ENCODE measurements at places on chromosomes 7 and 10.

DNA sequence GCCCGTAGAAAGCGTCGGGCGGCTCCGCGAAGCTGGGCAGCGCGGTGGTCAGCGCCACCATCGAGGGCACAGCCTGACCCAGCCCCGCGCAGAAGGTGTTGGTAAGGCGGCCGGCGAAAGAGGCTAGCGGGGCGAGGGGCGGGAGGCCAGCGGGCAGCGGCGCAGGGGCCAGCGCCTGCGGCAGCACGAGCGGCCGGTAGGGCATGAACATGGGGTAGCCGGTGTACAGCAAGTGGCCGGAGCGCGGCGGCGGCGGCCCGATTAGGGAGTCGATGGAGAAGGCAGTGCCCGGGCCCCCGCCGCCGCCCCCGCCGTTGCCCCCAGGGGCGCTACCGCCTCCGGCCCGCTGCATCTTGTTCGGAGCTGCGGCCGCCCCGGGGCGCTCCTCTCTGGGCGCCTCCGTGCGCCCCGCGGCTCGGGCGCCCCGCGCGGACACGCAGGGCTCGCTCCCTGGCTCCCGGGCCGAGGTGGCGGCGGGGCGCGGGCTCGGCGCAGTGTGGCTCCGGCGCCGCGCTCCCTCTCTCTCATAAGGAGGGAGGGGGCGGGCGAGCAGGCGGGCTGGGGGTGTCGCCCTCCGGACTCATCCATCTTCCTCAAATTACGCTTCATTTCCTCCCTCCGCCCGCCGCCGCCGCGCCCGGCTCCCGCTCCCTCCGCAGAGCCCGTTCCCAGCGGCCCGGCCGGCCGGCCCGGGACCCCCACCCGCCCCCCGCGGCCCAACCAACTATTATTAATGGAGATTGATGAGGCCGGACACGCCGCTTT lies at the start of gene GBX1:
Gene GBX1 (minus strand): TSS at position 498 of the 765 bp plus-strand sequence. CDS start 146 bp downstream, at position 352.
- no peak within 1 kb of the TSS for H3K27ac ChIP-seq
- peaks cover 3% of the 10 kb centered on the region for H3K4me1 ChIP-seq
- no peaks in the 10 kb centered on the region for H3K36me3 ChIP-seq
- no peak within 1 kb of the TSS for H3K4me3 ChIP-seq

GRCh38 chr10:4181081-4181480 lies 396.1 kb upstream of the KLF6 start:
- no peak overlapping the region for H3K27ac ChIP-seq
- H3K4me1 ChIP-seq = no peaks in the 10 kb centered on the region
- H3K27me3 ChIP-seq = no peaks in the 10 kb centered on the region
- DNase-seq = no peak

- no peak overlapping the region for H3K27ac ChIP-seq
- peaks cover 5% of the 10 kb centered on the region for H3K27me3 ChIP-seq
- DNase-seq = no peak
- H3K4me3 ChIP-seq = no peak overlapping the region
- H3K36me3 ChIP-seq = no peaks in the 10 kb centered on the region
Observed at GRCh38 chr10:19812976-19813375, 3.3 kb upstream of the PLXDC2 start.

DNA sequence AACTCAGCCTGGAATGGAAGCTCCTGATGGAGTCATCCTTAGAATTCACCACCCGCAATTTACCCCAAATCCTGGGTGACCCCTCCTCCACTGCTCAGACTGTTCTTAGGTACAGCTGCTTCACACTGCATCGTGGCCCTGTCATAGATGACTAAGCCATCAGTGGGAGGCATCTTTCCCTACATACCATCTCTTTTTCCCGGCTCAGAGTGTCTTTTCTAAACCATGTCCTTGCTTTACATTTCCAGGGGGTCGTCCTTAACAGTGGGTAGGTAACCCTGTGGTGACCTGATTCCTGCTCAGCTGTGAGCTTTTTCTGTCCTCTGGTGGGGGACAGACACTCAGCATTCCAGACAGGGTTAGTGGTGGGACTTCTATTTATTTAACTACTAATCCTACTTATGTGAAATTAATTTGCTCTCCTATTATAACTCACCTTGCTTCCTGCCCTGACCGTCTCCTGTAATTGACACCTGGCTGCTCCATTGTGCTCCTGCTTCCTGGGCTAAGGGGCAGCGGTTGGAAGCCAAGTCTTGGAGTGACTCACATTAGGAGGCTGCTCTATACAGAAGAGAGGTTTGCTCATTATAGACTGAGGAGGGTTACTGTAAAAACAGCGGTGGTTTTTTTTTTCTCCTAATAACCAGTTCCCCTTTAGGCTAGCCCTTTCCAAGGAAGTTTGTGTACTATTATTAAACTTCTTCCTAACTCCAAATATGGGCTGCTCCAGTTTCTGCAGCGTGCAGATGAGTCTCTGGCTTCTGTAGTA lies 40.6 kb downstream of the PYROXD2 start:
- no peaks in the 10 kb centered on the region for H3K4me1 ChIP-seq
- H3K27ac ChIP-seq = no peak overlapping the region
- no peak overlapping the region for H3K4me3 ChIP-seq

GRCh38 chr7:89283302-89283701 lies 487.8 kb upstream of the TEX47 start:
- DNase-seq = no peak
- H3K27me3 ChIP-seq = no peaks in the 10 kb centered on the region
- H3K4me3 ChIP-seq = no peak overlapping the region
- H3K27ac ChIP-seq = no peak overlapping the region
- H3K36me3 ChIP-seq = no peaks in the 10 kb centered on the region
- no peaks in the 10 kb centered on the region for H3K4me1 ChIP-seq

DNA sequence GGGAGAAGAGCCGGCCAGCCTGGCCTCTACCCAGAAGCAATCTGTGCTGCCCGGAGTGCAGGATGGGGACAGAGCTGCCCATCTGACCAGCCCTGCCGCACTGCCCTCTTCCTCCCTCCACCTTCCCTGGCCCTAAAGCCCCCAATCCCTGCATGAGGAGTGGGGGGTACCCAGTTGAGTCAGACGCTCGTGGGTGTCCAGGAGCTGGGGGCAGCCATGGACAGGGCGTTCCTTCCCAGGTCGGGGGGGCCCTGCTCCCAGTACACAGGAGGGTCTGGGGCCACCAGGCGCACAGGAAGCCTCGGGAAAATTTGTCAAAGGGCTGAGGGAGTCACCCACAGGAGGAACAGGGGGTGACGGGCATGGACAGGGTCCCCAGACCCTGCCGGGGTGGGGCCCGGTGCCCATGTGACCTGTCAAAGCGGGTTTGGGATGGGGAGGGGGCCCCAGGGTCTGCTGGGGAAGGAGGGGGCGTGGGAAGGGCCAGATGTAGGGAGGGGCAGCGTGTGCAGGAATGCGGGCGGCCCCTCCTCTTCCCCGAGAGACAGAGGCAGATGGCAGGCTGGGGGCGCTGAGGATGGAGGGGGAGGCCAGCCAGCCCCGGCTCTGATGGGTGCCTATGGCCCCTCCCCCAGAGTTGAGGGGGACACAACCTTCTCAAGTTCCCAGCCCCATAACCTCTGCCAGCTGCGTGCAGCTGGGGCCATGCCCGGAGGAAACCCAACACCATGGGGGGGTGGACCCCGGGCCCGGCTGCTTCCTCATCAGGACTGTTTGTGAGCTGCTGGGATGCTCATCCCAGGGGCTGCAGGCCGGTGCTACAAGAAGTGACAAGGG lies 21.5 kb upstream of the GRIFIN start:
- H3K4me3 ChIP-seq = no peak overlapping the region
- H3K4me1 ChIP-seq = peaks cover 8% of the 10 kb centered on the region
- no peak overlapping the region for H3K27ac ChIP-seq

- no peak for DNase-seq
- peaks cover 10% of the 10 kb centered on the region for H3K36me3 ChIP-seq
- peaks cover 3% of the 10 kb centered on the region for H3K4me1 ChIP-seq
- H3K27ac ChIP-seq = no peak overlapping the region
- peaks cover 3% of the 10 kb centered on the region for H3K27me3 ChIP-seq
Observed at GRCh38 chr7:155009570-155010157, 6.7 kb upstream of the PAXIP1 start.

- H3K4me3 ChIP-seq = no peak overlapping the region
- H3K27me3 ChIP-seq = no peaks in the 10 kb centered on the region
- H3K27ac ChIP-seq = peak overlapping the region; percentile 75
- no peaks in the 10 kb centered on the region for H3K36me3 ChIP-seq
- no peak for DNase-seq
Observed at GRCh38 chr10:33133557-33133956, 175.5 kb upstream of the ITGB1 start.

GRCh38 chr7:103687951-103688350 lies 241.9 kb upstream of the SLC26A5 start:
- H3K27ac ChIP-seq = no peak overlapping the region
- H3K4me1 ChIP-seq = no peaks in the 10 kb centered on the region
- no peaks in the 10 kb centered on the region for H3K36me3 ChIP-seq
- no peak overlapping the region for H3K4me3 ChIP-seq

DNA sequence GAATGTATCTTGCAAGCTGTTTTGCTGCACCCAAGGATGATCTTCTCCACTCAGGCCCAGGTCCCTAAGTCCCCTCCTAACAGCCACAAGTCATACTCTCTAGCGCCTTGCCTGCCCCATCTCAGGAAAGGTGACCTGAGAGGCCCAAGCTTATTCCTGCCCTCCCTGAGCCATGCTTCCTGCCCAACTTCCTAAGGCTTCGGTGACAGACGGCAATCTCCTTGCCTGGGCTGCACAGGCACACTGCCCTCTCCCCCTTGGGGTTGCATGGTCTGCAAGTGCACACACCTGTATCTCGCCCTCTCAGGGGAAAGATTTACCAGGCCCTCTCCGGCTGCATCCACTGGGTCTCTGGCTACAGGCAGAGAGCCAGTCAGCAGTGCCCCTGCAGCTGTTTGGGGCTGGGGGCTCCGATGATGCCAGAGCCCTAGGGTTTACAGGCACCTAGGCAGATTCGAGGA lies 771 bp upstream of the ADIRF start:
- no peaks in the 10 kb centered on the region for H3K36me3 ChIP-seq
- no peak overlapping the region for H3K27ac ChIP-seq
- H3K4me3 ChIP-seq = no peak overlapping the region
- peaks cover 49% of the 10 kb centered on the region for H3K4me1 ChIP-seq
- DNase-seq = no peak
- peaks cover 30% of the 10 kb centered on the region for H3K27me3 ChIP-seq

DNA sequence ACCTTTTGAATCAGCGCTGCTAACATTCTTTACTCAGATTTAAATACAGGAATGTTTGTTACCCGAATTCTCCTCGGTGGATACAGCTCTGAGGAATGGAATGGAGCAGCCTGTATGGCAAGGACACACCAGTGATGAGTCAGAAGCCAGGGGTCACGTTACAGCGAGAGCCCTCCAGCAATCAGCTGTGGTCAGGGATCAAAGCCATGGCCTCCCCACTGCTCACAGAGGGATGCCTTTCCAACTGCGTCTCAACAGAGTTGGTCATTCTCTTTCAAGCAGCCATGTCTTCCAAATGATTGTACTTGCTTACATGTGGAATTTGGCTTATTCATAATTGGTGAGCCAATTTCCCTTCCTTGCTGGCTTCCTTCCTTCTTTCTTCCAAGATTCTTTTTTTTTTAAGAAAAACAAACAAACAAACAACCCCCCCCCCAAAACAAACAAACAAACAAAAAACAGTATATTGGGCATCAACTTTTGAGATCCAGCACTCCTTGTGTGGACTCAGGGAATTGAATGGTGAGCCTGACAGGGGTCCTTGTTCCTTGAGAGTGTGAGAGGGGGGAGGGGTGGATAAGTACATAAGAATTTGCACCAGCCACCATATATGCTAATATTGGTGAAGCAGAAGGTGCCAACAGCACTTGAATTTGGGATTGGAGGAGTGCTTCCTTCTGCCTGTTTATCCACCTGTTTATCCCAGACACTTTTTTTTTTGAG lies 100.2 kb downstream of the ATXN7L1 start:
- H3K4me3 ChIP-seq = no peak overlapping the region
- H3K27me3 ChIP-seq = no peaks in the 10 kb centered on the region
- no peaks in the 10 kb centered on the region for H3K4me1 ChIP-seq
- DNase-seq = no peak

DNA sequence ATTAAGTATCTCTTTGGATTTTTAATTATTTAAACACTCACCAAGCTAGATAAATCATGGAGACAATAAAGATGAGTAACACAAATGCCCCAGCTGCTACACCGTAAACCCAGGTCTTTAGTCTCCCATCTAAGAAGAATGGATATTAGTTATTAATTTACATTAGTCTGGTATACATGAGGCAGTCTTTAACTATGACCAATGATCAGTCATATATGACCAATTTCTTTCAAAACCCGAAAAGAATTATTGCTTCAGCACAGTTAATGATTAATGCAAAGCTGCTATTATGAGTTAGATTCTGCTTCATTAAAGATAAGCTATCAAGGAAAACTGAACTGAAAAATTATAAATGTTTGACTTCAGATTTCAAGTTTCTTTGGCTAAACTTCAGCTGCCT lies 402.9 kb downstream of the PHF14 start:
- no peaks in the 10 kb centered on the region for H3K36me3 ChIP-seq
- no peaks in the 10 kb centered on the region for H3K27me3 ChIP-seq
- no peak overlapping the region for H3K4me3 ChIP-seq
- no peak overlapping the region for H3K27ac ChIP-seq

DNA sequence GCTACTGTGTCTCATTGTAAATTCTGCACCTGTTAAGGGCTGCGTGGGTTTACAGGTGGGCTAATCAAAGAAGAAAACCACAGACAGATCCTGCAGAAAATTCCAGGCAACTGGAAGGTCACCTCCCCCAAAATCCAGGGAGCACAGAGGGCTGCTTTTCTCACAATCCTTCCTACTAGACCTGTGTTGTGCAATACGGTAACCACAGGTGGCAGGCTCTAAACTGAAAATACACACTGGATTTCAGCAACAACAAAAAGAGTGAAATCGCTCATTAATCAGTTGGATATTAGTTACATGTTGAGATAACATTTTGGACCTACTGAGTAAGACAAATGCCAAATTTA lies 83.2 kb downstream of the SLC16A9 start:
- H3K4me1 ChIP-seq = peaks cover 3% of the 10 kb centered on the region
- DNase-seq = no peak
- no peaks in the 10 kb centered on the region for H3K27me3 ChIP-seq
- H3K4me3 ChIP-seq = no peak overlapping the region
- H3K36me3 ChIP-seq = no peaks in the 10 kb centered on the region
